Stimulated activated CD4-positive, alpha-beta T cell treated with anti-CD3 and anti-CD28 coated beads, TNF-alpha, amount 100 ng/mL, for 24 hours (primary cell): ENCODE measurements at places on chromosomes 16 and 17.

- DNase-seq, result no peak
Observed at GRCh38 chr17:4050971-4051370, 86.7 kb upstream of the ATP2A3 start.

DNA sequence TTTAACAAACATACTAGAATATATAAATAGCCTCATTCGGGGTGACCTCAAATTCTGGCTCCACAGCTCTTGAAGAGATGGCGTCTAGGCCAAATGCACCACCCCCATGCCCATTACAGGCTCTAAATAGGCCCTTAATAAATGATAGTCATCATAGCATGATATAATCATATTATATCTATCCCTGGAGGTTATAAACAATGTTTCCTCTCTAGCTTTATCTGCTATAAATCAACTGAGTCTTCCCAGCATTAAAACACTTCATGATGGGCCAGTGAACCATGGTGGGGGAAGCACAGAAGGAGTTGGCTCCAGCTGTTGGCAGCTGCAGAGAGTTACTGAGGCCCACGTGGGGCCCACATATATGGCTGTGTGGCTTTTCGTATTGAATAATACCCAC, 214.9 kb upstream of the MPHOSPH6 start:
- no peak for DNase-seq

DNA sequence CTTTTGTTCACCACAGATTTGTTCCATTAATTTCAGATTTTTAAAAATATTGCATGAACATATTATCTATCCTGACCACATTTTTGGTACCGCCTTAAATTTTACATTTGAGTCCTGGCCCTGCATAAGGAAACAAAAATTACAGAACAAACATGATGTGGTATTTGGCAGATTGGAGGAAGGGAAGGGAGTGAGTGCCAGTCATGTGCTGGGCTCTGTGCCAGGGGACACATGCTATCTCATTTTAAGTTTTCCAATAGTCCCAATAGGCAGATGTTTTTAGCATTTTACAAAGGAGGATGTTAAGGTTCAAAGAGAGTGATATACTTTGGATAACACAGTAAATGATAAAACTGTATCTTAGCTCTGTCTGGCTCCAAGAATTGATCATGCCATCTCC, 185.1 kb downstream of the CDK5R1 start:
- no peak for DNase-seq

GRCh38 chr16:7561908-7562405, 229.3 kb downstream of the RBFOX1 start:
- DNase-seq, result no peak

DNA sequence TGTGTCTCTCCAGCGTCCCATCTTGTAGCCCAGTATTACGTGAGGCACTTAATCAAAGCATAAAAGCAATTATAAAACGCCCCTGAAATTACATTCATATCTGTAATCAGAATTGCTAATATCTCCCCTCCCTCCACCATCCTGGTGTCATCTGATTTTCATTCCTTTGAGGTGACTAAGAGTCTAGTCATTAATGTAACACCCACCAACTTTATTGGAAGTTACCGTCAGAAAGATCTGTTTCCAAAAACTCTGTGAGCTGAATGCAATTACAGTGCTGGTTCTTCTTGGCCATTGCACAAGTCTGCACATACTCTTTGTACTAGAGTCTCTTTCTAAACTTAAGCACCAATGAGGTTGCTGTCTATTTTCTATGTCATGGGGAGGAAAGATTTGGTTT, 12.5 kb upstream of the MAF start:
- no peak for DNase-seq

DNA sequence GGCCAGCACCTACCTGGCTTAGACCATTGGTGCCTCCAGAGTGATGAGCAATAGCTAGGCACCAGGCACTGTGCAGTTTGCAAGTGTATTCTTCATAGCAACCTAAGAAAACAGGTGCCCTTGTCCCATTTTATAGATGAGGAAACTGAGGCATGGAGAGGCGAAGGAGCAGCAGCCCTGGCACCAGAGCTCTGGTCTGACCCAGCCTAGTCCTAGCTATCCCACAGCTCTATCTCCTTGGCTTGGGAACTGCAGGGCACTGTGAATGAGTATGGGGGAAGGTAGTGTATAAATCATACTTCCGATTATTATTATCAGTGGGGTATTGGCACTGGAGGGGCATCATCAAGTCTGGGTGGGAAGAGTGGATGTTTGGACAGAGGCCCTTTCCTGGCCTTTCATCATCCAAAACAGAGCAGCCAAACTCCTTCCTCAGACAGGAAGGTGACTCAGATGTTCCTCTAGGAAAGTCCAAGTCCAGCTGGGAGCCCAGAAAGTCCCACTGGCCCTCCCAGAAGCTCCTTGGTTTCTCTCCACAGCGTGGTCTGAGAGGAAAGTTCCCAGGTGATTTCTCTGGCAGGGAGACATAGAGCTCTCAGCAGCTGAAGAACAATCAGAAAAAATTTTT, 32.0 kb upstream of the PLLP start:
- no peak for DNase-seq

DNA sequence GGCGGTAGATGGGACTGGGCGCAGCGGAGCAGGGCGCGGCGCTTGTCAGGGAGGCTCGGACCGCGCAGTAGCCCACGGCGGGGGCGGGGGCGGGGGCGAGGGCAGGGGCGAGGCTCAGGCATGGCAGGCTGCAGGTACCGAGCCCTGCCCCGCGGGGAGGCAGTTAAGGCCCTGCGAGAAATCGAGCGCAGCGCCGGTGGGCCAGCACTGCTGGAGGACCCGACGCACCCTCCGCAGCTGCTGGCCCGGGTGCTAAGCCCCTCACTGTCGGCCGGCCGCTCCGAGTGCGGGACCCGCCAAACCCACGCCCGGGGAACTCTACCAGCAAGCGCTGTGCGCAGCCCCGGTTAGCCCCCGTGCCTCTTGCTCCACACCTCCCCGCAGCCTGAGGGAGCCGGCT, 90.2 kb upstream of the RPL38 start:
- DNase-seq, result no peak
